ENCODE measurements at places on chromosomes 12 and 14. TPM values are rescaled to one million over a fixed set of nuclear protein-coding genes. Genes with fewer than 3 reads are reported as not detected.

GRCh38 chr14:77615361-77616132 is 890 bp downstream of the SPTLC2 start:
- DNase-seq = peak; percentile 37

DNA sequence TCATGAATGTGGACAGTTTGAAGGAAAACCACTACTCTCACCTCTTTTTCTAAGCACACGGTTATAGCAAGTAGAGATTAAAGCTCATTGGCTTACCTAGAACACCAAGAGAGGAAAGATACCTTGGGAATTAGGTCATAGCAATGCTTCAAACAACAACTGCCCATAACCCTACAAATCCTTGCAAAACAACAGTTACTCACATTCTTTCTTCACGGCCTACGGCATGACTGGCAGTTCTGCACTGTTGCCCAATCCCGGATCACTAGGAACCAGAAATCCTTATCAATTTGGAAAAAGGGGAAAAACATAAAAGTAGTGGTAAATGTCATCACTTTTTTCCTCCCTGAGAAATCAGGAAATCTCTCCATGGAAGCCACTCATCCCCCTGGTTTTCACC is 9.6 kb upstream of the ISM2 start:
- DNase-seq = no peak

GRCh38 chr12:26195641-26196420 is 458 bp downstream of the SSPN start:
- DNase-seq = peak; percentile 80

DNA sequence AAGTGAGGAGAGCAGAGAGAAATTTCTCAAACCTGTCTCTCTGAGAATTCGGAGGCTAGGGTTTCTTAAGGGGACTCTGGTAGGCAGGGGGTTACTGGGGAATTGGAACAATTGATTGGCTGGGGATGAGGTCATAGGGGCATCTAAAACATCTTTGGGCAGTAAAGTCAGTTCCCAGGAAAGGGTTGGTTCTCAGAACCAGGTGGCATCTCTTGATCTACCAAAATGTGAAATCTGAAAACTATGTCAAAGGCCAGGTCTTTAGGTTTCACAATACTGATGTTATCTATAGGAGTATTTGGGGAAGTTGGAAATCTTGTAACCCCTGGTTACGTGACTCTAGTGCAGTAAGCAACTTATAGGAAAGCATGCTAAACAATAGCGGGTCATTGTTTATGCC is 6.9 kb downstream of the C12orf75 start:
- no peak for DNase-seq

DNA sequence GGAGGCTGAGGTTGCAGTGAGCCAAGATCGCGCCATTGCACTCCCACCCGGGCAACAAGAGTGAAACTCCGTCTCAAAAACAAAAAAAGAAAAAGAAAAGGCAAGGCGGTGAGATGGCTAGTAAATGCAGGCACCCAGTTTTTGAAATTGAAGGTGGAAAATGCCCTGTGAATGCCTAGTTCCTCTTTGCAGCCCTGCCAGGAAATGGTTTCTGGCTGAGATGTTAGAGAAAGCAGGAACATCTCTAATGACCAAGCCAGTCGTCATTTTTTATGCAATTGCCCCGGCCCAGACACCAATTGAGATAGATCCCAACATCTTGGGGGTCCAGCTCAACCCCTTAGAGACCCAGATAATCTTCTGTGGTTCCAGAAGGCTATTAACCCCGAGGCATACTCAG is 17.0 kb downstream of the SLC8A3 start:
- DNase-seq = no peak

DNA sequence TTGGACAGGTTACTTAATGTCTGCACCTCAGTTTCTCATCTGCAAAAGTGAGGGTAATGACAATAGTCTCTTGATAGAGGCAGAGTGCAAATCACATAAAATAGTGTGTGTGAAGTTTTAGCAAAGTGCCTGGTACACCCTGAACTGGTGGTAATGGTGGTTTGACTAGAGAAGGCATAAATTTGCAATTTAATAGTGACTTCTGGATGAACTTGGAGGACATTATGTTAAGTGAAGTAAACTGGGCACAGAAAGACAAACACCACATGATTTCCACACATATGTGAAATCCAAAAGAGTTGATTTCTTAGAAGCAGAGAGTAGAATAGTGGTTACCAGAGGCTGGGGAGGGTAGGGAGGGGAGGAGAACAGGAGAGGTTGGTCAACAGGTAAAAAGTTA is 54.8 kb upstream of the FUT8 start:
- no peak for DNase-seq

- DNase-seq = no peak
Measured at GRCh38 chr14:77068517-77069200, 29.4 kb upstream of the CIPC start.

DNA sequence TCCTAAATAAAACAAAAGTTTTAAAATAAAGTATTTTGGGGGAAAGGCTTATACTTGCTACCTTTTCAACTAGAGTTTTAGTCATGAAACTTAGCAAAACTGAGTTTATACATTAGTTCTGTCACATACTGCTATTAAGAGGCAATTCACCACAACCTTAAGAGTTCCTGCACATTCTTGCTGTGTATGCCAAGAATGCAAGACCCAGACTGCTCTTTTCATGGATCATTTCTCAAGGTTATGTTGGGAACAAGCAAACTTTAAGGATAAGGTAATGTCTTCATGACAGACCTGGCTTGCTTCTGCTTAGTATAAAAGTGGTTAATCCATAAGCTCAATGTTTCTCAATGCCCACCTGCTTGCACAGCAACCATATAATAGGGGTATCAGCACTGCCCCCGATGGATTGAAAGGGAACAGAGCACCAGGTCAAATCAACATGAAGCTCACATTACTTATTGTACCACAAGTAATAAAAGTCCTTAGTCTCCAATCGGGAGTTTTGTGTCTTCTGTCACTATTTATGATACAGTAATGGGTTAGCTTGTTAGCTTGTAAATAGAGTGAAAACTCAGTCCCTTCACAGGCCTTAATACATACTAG is 67.6 kb downstream of the KIF21A start:
- no peak for DNase-seq

DNA sequence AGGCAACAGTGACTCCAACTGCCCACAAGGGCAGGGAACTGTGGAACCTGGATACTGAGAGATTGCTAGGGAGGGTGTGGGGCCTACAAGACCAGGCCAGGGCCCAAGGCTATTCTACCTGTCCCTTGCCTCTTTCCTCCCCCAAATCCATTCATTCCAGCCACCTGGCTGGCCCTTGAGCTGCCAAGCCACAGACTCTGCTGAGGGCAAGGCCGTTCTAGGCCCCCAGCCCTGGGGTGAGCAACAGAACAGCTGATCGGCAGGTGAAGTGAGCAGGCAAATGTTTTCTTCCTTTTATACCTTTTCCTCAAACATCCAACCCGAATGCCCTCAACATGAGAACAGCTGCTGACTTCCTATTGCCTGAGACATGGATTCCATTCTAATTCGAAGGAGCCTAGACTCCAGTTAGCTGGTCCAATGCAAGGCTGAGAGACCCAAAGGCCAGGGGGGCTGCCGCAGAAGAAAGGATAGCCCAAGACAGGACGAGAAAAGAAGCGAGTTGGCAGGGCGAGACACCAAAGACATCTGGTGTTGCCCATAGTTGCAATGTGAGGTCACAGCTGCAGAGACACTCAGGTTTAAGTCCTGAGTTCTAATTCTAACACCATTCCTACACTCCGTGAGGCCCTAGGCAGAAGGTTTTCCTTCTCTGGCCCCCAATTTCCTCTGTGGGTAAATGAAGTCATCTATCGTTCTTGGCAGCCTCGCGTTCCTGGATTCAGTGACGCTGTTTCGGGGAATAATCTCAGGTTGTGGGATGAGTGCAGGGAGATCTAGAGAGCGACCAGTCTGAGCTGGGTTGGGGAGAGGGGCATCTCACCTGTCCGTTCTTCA is 1.7 kb downstream of the C1QL4 start:
- no peak for DNase-seq

GRCh38 chr12:26524862-26525465 is 308.0 kb downstream of the ITPR2 start:
- no peak for DNase-seq

DNA sequence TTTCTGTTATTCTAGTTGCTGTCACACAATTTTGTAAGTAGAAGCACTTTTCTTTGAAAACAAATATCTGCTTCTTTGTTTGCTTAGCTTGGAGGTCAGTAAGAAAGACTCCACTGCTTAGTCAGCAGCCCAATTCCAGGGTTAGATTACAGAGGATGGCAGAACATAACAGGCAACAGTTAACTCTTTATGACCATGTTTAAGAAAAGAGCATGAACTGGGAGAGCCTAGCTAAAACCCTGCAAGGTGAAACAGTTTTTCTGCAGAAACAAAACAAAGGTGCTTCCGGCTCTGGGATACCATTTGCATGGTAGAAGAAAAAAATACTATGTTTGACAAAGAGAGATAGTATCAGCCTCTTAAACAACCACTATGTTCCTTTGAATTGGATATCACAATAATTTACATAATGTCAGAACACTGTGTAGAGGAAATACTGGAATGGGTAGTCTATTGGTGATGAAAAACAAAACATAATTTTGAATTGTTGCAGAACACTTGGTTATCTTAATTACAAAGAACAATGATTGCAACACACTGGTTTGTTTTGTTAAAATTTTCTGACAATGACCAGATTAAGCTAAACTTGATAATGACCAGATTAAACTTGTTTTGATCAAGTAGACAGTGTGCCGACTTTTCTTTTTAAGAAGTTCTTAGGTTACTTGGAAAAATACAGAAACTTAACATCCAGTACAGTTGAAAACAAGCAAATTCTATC is 22.4 kb upstream of the PPM1H start:
- DNase-seq = no peak

GRCh38 chr12:4857472-4858291 is 52.0 kb upstream of the KCNA1 start:
- peak; percentile 78 for DNase-seq

DNA sequence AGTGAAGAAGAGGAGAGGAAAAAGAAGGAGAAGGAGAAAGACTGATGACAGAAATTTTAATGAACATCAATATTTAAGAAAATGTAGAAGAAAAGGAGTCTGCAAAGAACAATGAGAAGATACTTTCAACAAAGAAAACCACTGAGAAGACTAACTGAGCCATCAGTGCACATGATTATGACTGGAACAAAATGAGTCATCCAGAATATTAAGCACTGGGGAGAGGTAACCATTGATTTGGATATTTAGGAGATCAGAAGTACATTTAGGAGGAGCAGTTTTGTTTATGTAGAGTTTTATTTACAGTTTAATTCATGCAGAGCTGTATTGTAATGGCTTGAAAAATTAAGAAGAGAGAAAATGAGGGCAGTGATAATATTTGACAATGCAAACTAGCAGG is 159.1 kb downstream of the C12orf50 start:
- DNase-seq = no peak

DNA sequence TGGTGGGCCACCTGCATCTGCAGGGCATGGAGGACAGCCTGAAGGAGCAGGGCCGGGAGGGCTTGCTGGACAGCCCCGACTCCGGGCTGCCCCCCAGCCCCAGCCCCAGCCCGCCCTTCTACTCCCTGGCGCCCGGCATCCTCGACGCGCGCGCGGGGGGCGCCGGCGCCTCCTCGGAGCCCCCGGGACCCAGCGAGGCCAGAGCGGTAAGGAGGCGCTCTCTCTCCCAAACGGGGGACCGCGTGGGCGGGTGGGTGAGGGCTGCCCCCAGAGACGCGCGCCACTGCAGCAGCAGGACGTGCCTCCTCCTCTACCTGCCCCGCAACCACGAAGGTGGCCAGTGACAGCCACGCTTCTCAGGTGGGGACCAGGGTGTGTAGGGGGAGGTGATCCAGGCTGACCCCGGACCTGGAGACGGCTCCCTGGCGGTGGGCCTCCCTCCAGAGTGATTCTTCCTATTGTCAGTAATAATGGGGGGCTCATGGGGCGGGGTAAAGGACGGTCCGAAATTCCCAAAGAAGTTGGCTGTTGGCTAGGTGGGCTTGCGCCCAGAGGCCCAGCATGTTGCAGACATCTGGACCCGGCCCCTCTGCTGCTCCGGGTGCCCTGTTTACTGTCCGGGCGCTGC is 652 bp downstream of the RFLNA start:
- no peak for DNase-seq

GRCh38 chr12:10408842-10409241 is 715 bp downstream of the KLRC4 start:
- DNase-seq = no peak

- no peak for DNase-seq
Measured at GRCh38 chr14:61125867-61126572, 145.0 kb downstream of the SLC38A6 start.

DNA sequence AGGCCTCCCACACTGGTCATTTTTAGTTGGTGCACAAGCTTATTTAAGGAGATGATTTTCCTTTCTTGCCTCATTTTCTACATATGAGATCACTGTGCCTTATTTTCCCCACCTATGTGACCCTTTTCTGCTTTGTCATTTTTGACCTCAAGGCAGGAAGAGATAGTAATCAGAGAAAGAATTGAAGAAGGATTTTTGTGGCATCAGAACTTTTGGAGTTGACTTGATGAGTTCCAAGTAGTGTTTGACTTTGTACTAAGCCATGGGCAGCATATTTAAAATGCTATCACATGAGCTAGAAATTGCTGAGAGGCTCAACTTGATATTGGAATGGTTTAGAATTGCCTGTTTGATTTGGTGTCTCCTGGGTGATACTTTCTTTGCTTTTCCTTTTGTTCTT is 440.8 kb downstream of the AEBP2 start:
- DNase-seq = no peak

- DNase-seq = peak; percentile 56
Measured at GRCh38 chr12:95733141-95733825, 57.3 kb downstream of the NTN4 start.

DNA sequence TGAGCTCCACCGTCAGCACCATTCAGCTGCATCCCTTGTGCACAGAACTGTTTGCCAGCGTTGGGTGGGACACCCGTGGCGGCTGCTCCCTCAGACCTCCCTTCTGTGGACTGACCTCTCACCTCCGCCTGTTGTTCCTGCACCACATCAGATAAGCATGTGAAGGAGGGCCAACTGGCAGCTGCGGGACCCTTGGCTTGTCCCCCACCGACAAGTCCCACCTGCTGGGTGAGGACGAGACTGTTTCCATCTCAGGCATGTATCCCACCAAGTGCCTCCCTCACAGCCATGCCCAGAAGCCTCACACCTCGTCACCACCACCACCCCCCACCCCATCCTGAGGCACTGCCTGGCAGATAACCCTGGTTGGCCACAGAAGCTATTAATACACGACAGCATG is 18.6 kb upstream of the TEAD4 start:
- DNase-seq = no peak

DNA sequence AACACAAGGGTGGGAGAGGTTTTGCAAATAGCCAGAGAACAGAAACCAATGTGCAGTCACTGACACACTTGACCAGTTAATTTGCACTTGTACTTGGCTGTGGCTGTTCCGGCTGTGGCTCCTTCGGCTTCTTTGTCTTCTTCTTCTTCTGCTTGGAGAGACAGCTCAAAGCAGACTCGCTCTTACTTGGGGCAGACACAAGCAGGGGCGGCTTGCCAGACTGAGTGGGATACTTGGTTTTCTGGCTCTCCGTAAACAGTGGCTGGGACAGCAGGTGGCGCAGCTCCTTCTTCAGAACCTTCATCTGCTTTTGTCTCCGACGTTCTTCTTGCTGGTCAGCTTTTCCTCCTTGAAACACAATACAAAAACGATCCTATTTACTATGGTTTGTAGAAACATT is 25.0 kb downstream of the OTUB2 start:
- DNase-seq = peak; percentile 45

GRCh38 chr14:23085458-23085857 is 9.5 kb downstream of the ACIN1 start:
- DNase-seq = no peak

RBP5 gene
- not detected for total RNA-seq

SYNJ2BP gene
- total RNA-seq = 17.4 TPM

ESPL1 gene
- 6.6 TPM for total RNA-seq

LRTM2 gene
- total RNA-seq = not detected

BCDIN3D gene
- not detected for total RNA-seq

MIP gene
- not detected for total RNA-seq

NUAK1 gene
- 11.7 TPM for total RNA-seq

AKAP6 gene
- 23.3 TPM for total RNA-seq

FOXN4 gene
- not detected for total RNA-seq

Measured in stomach (tissue), 19 donors.